ENCODE measurements at places on chromosomes 7 and 10. TPM values are rescaled to one million over a fixed set of nuclear protein-coding genes. Genes with fewer than 3 reads are reported as not detected.

DNA sequence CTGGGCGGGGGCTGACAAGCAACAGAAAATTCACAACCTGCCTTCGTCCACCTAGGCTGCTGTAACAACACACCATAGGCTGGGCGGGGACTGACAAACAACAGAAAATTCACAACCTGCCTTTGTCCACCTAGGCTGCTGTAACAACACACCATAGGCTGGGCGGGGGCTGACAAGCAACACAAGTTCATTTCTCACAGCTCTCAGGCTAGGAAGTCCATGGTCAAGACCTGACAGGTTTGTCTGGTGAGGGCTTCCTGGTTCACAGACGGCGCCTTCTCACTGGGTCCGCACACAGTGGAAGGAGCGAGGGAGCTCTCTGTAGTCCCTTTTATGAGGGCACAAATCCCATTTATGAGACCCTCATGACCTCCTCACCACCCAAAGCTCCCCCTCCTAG, 52.2 kb downstream of the DIP2C start:
- no peak for DNase-seq

DNA sequence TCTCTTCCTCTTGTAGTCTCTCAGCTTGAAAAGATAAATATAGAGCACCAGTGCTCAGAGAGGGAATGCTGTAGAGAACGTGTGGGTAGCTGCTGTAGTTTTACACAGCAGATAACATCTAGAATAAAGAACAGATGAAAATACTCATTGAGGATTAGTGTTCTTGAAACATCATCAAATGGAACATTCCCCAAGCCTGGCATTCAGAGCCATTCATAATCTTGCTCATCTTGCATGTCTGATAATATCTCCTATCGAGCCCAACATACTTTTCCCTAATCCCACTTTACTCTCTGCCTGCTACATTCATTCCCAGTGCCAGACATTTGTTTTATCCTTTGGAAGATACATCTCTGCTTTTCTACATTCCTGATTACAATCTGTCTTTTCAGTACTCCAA, 35.2 kb downstream of the MCU start:
- no peak for DNase-seq

DNA sequence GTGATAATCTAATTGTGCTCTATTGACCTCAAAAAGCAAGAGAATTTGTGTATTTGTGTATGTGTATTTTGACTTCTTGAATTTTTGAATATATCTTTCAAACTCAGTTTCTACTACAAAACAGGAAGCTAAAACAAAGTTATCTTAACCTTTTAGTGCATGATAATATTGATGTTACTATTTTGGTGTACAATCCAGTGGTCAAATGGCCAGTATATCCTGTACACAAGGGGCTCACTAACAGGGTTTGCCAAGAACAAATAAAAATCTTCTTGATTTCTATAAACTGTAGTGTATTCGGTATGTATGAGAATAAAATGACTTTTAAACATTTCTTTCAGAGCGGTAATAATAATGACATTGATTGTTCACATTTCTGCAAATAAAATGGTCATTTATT, 69.6 kb downstream of the FOXP2 start:
- no peak for DNase-seq

DNA sequence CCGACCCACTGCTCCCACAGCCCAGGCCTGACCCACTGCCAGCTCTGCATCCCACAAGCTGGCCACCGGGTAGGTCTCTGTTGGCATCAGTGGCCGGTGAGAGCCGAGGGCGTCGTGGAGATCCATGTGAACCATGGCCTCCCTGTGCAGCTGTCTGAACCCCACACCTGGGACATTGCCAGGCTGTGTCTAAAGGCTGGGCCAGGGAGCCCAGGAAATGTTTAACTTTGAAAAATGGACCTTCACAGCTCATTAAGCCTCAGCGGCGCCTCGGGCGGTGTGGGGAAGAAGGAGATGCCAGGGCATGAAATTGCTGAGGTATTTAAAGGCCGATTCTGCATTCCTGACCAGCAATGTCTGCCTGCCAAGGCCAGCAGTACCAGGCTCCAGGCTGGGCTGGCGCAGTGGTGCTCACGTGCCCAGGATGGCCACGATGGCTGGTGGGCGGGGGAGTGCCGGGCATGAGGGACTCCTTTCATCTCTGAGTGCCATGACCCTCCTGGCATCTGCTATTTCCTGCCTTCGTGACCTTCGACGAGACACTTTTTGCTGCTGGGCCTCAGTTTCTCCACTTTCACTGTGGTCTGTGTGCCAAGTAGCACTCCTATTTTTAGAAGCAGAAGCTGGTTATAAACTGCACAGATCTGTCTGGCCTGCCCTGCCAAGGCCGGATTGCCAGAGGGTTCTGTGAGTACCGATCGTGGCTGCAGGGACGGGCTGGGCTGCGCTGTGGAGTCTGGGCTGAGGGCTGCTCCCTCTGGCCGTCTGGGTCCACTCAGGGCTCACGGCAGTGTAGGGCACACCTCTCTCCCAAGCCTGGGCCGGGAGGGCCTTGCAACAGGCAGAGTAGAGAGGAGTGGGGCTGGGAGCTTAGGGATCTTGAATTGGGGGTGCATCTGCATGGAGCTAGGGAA, 21.8 kb downstream of the ELFN1 start:
- DNase-seq = peak; percentile 9

The PNLIP gene
- total RNA-seq = not detected

GRCh38 chr7:128188396-128189230, 52.5 kb upstream of the LEP start:
- DNase-seq = no peak

Measured in activated naive CD8-positive, alpha-beta T cell treated with anti-CD3 and anti-CD28 coated beads, Interleukin-2, amount 10 ng/mL, durations not matched to agents 7 days and 5 days (primary cell).